SK-N-MC (cell line): ENCODE measurements at places on chromosomes 5 and 9.

- DNase-seq, result no peak
Measured at GRCh38 chr5:34620185-34620584, 35.9 kb upstream of the RAI14 start.

- DNase-seq, result no peak
Measured at GRCh38 chr9:133888048-133888808, 103.9 kb downstream of the VAV2 start.

DNA sequence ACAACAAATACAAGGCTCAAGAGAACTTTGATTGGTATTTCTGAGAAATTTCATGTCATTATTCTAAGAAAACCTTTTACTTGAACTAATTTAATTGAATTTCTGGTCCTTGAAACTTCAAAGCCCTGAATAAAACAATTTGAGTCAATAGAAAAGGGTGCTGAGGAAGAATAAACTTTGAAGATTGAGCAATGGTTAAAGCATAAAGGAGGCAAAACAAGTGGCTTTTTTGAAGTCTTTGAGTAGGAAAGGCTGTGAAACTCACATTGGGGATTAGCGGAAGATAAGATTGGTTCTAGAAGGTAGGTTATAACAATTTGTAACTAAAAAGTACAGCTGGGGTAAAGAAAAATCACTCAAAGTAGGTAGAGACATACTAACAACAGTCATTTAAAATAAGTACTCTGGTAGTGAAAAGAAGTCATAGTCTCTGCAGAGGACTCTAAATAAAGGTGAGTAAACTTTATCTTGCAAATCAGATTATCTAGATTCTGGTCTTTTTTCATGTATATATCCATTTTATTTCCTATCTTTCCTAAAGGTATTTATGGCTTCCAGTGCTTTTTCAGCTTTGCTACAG is 6.4 kb upstream of the PLPP1 start:
- no peak for DNase-seq

- DNase-seq, result no peak
Measured at GRCh38 chr9:135032041-135032835, 55.2 kb upstream of the OLFM1 start.

- DNase-seq, result no peak
Measured at GRCh38 chr9:124022201-124023121, 10.9 kb downstream of the LHX2 start.

DNA sequence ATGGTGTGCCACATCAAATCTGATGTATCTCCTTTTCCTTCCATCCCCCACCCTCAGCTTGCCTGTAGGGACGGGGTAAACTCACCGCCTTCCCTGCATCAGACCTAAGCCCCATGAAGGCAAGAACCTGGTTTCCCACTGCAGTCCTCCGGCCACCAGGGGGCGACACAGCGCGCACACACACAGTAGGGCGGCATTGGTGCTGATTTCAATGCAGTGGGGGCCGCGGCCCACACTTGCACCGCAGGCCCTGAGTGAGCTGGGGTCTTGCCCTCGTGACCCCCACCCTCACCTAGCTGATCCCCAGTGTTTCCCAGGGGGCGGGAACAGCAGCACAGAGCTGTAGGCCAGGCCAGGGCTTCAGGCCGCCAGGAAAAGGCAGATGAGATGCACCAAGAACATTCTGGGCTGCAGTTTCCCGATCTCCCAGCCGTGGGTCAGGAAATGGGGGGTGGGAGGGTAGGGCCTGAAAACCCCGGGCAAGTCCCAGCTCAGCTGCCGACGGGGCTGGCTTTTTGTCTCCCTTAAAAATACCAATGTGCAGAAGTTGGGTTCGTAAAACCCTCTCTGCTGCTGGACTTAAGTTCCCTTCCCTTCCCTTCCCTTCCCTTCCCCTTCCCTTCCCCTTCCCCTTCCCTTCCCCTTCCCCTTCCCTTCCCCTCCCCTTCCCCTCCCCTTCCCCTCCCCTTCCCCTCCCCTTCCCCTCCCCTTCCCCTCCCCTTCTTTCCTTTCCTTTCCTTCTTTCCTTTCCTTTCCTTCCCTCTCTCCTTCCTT is 19.5 kb downstream of the FAM163B start:
- no peak for DNase-seq

DNA sequence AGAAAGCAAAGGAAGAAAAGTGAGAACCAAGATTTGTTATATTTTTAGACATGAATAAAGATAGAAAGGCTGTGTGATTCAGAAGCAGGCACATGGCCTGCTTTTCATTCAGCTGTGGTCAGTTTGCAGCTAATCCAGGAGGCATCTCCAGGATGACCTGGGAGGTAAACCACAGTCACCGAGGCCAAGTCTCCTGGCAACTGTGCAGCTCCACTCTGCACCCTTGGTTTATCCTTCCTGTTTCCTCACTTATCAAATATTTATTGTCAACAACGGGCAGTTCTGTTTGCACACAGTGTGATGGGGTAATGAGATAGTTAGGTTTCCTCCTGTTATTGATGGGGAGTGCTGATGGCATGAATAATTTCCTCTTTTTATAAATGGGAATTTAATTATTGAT is 243.0 kb downstream of the PSAT1 start:
- DNase-seq, result no peak

DNA sequence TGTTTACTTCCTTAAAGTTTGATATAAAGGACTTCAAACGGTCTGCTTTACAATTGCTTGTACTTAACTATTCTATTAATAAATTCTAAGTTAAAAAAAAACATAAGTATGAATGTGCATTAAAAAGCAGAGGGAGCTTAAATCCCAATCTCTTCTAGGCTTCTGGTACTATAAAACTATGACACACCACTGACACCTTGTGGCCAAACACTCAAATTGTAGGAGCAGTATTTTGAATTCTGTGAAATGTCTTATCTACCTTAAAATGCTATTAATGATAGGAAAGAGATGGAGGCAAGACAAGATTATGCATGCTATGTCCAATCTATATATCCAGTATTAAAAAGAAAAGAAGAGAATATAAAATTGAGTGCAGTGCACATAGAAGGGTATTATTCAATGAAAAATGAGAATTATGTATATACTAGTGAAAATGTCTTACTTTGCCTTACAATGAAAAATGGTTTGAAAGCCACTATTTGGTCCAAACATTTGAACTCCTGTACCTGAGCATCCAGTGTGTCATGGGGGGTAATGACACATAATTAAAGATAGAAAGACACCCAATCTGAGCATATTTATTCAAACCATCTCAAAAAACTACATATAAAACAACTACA is 87.6 kb downstream of the ERP44 start:
- DNase-seq, result peak; percentile 73

DNA sequence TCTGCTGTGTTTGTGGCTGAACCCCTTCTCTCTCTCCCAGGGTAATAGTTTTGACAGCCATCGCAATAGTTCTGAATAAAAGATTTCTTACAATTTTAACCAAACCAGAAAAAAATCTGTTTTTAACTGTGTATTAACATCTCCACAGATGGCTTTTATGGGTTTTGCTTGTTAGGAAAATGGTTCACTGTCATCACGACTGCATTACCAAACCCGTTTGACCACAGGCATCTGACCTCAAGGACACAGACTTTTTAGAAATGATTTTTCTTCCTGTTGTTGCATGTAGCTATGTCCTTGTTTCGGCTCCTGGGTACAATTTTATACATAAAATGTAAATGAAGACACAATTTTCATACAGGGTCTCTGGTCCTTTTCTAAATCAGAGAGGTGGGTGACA is 316.1 kb downstream of the IRX1 start:
- no peak for DNase-seq

GRCh38 chr5:41735213-41735612 is 135.0 kb downstream of the OXCT1 start:
- DNase-seq, result no peak

GRCh38 chr9:89435071-89435823 is 62.7 kb downstream of the SEMA4D start:
- no peak for DNase-seq

GRCh38 chr5:4646715-4647375 is 493.3 kb upstream of the ADAMTS16 start:
- no peak for DNase-seq

- DNase-seq, result no peak
Measured at GRCh38 chr5:33650911-33651310, 210.1 kb downstream of the TARS1 start.

- no peak for DNase-seq
Measured at GRCh38 chr9:127535834-127536233, 76.2 kb upstream of the STXBP1 start.

GRCh38 chr9:103707181-103707580 is 386.9 kb upstream of the SMC2 start:
- DNase-seq, result no peak

DNA sequence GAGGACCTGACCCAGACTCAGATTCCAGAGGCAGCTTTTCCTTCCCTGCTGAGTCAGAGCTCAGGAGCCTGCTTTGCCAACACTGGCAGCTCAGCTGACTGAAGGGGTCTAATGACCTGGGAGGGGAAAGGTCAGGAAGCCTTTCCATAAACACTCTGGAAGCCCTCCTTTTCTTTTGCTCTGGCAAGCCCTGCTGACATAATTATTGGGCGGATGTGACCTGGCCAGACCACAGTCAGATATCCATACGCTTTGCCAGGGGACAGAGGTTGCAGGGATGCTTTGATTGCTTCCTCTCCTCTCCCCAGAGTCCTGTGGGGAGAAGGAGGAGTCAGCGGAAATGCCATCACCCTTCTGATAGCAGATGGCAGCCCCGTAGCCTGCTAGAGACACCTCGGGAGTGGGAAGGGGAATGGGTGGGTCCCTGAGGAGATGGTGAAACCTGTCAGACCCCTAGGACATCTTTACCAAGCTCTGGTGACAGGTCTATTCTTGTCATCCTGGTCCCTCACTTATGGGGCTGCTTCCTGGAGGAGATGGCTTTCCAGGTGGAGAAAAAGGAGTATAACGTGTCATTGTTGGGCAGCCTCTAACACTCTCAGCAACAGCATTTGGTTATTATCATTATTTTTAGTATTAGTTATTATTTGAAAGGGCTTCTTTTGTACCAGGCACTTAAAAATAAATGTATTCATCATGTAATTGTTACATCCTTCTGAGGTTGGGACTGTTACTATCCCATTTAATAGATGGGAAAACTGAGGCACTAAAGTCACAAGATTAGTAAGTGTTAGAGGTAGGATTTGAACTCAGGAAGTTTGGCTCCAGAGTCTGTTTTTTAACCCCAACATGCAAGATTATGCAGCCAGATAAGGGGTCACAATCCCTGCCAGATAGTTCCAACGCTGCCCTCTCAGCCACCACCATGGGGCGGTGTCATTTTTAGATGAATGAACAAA is 11.6 kb downstream of the COL27A1 start:
- DNase-seq, result no peak
